ENCODE measurements at places on chromosomes 6 and 20.

- DNase-seq = peak; percentile 55
These were observed 82.9 kb downstream of the SLC35B3 start for GRCh38 chr6:8352335-8352965.

DNA sequence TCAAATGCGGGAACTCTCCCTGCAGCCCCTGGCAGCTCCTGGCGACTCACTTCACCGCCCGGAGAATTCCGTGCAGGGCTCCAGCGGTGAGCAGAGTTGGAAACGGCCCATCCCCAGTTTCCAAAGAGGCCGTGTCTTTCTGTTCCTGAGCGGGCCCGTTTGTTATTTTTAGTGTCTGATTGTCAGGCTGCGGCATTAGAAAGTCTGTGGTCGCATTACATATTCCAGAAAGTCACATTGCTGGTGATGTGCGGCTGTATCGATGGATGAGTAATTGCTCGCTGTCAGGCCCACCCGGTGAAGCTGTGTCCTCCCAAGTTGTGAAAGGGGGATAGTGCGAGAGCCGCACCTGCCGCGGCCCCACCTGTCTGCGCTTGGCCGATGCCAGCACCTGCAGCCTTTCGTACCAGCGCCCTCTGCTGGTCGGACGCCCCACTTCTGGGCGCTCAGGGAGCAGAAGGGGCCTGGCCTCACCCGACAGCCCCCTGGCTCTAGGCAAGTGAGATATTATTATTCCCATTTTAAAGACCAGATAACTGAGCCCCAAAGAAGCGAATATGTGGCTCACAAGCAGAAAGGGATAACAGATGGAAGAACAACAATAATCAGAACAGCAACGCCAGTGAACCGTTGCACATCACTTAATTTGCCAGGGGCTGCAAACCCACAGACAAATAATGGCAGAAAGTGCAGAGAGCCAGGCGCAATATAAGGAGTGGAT, 244.9 kb downstream of the TSHZ2 start:
- peak; percentile 15 for DNase-seq

DNA sequence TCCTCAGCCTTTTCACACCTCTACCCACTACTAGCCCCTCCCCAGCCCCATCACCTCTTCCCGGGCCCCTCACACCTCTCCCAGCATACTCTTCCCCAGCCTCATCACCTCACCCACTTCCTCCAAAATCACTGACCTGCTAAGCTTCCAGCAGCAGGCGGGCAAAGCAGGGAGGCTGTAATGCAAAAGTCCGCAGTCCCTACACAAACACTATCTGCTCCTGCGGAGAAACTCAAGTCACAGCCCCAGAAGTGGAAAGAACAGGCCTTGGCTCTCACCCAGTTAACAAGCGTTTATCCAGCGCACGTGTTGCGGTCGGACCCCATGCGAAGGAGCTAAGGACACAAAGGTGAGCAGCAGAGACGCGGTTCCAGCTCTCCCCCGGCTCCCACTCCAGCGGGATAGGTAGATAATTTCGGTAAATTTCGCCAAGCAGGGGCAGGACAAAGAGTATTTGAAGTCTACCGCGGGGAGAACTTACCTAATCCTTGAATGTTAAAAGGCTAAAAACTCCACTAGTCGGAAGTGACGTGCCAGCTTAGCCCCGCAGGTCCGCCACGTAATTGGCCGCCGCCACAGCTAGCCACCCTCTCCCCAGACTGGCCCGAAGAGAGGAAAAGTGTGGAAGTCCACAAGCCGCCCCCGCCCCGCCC, 728 bp upstream of the TRIM39 start:
- DNase-seq = peak; percentile 61

DNA sequence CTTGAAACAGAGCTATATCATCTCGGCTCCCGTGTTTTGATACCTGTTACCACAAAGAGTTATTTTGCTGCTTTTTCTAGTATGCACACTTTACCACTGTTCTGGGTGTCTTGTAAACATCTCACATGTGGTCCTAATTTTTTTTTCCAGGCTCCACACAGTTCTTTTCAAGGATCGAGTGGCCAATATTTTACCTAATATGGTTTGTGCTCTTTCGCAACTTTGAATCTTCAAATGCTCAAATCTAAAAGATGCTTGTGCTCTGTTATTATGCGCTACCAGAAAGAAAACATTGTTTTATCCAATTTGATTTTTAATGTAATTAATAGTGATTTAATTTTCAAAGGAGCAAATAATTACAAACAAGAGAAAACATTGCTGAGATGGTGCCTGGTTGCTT, 10.7 kb downstream of the ENPP5 start:
- DNase-seq = no peak

GRCh38 chr6:11853678-11854407, 75.2 kb upstream of the ADTRP start:
- no peak for DNase-seq

DNA sequence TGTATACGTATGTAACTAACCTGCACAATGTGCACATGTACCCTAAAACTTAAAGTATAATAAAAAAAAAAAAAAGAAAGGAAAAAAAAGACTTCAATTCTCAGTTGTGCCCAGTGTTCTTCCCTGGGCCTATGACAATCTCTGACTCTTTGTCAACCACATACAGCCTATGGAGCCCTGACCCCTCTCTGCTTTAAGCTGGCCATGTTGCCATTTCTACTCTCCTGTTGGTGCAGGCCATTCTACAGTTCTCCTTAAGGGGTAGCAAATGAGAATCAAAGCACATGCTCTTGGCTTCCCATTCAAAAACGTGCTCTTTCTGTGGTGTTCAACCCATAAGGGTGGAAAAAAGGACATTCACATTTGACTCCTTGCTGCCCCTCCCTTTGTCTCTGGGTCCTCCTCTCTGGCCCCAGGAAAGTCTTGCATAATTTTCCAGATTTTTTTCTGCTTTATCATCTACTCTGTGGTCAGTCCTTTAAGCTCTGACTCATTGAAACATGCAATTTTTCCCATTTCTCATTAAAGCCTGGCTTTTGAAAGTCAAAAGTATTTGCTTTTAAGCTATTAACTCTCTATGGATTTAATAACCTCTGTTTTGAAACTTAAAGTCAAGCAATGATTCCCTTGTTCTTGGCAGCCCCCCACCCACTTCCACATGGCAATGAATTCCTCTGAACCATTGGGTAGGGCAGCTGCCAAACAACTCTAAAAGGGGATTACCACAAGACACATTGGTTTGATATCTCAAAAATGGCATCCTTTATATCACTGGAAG, 208.6 kb upstream of the MCHR2 start:
- no peak for DNase-seq

DNA sequence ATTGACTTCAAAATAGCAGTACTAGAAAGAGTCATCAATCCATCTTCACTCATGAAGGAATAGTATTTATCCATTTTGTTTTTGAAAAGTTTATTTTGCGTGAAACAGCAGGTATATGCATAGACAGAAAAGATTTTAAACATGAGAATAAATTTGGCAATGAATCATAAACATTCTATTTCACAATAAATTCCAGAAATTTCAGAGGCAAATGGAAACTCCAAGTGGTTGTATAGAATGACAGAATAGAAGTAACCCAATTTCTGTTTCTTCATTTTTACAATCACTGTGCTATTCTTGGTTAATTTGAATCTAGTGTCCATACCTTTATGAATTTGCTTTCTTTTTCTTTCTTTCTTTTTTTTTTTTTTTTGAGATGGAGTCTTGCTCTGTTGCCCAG, 173.0 kb upstream of the ECI2 start:
- DNase-seq = no peak

GRCh38 chr20:9590189-9590588, 75.8 kb downstream of the LAMP5 start:
- no peak for DNase-seq

GRCh38 chr6:33673851-33674250, 37.6 kb downstream of the UQCC2 start:
- no peak for DNase-seq

GRCh38 chr6:70813885-70814284, 143.0 kb downstream of the B3GAT2 start:
- no peak for DNase-seq

GRCh38 chr6:4323322-4323721, 187.9 kb upstream of the ECI2 start:
- DNase-seq = no peak

DNA sequence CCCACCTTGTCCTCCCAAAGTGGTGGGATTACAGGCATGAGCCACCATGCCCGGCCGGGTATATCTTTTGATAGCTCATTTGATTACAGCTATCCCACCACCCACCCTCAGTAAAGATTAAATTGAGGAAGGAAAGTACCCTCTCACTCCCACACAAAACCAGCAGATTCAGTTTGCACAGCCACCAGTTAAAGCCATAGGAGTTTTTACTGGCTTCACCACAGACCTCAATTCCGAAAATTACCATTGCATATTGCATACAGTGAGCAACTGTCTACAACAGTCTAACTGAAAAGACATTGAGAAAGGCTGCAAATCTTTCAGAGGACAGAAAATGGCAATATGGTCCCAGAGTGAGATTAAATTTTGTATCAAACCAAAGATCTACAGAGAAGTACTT, 34.9 kb downstream of the ESF1 start:
- no peak for DNase-seq

DNA sequence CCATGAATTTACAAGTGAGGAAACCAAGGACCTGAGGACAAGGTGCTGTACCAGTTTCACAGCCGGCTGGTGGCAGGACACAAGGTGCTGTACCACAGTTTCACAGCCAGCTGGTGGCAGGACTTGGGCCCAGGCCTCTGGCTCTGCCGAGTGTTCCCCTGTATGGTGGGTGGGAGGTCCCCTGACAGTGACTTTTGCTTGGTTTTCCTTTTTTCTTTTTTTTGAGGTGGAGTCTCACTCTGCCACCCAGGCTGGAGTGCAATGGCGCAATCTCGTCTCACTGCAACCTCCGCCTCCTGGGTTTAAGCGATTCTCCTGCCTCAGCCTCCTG, 212.4 kb downstream of the LY86 start:
- no peak for DNase-seq

- no peak for DNase-seq
These were observed 134.6 kb upstream of the SNX9 start for GRCh38 chr6:157688275-157688959.

GRCh38 chr6:109351231-109352130, 30.8 kb downstream of the CD164 start:
- no peak for DNase-seq

GRCh38 chr6:166223079-166223478, 55.4 kb upstream of the TBXT start:
- DNase-seq = no peak

- DNase-seq = no peak
These were observed 150.9 kb upstream of the HMGN3 start for GRCh38 chr6:79385333-79385732.

DNA sequence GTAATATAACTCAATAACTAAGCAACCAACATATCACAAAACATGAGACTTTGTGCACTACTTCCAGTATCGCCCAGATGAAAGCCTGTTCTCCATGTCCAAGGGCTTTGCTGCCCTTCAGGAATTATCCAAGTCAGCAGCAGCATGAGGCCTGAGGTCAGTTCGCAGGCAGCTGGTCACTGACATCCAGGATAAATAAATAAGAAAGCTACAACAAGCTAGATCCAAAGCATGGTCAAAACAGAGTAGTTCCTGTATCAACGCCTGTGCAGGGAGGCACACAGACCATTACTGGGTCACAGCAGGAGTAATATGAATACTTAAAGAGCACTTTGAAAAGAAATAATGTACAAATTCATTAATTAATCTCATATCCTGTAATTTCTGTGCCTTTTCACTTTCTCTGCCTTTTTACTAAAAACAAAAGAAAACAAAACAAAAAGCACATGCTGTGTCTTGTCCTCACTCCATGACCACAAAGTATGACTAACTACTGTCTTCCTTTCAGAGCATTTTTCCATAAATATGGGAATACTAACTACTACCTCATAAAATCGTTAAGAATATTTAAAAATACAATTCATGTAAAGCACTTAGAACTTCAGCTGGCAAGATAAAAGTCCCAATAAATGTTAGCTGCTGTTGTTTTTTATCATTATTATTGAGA, 374.9 kb upstream of the IRAK1BP1 start:
- no peak for DNase-seq

DNA sequence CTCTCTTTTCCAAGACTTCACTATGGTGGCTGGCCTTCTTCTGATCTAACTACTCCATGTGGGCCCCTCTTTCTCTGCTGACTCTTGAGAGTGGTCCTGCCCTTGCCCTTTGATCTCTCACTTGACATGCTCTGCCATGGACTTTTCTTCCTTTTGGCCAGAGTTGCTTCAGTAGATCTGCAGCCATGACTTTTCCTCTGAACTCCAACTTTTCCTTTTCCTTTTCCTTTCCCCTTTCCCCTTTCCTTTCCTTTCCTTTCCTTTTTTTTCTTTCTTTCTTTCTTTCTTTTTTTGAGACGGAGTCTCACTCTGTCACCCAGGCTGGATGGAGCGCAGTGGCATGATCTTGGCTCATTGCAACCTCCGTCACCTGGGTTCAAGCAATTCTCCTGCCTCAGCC, 88.5 kb downstream of the JAG1 start:
- no peak for DNase-seq

DNA sequence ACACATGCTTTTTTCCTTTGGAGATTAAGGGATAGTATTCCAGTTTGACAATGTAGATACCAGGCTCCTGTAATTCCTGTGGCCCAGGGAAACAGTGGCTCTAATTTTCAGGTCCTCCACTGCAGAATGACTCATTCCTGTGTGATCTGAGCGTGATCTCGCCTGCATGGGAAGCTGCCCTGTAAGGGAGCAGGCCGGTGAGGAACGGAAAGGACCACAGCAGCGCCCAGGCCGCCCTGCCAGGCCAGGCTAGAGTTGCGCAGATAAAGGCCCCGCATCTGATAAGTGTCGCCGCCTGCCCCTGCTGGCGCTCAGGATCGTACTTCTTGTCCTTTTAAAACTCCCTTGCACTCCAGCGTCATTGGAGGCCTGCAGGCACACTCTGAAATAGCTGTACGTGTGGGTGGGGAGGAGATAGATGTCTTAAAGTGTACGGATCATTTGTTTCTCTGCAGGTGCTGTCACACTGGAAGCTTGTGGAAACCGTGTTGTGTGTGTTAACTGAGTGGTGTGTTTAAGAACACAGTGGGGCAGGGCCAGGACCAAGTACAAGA, 60.7 kb downstream of the SYNJ2 start:
- no peak for DNase-seq

DNA sequence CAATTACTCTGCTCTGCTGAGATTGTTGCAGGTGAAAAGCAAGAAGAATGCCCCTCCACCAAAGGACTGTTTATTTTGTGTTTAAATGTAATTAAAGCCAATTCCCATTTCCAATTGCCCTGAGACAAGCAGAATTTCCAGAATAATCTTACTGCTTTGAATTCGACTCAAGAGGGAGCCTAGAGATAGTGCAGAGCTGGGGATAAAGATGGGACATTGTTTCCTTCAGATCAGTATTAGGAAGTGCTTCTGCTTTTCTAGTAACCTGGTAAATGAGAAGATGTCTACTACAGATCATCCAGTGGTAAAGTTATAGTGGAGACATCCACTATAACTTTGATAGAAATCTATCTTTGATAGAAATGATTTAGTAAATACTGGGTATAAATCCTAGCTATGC, 326.9 kb downstream of the UBE3D start:
- peak; percentile 55 for DNase-seq

All from COR-L47 (cell line).